ENCODE measurements at places on chromosomes 1 and 21. TPM values are rescaled to one million over a fixed set of nuclear protein-coding genes. Genes with fewer than 3 reads are reported as not detected.

Gene CLCNKA
- total RNA-seq: not detected

Gene CD101
- total RNA-seq: 0.32 TPM

Gene PCAT6
- 0.65 TPM for total RNA-seq

Gene KIF26B
- total RNA-seq: 2.7 TPM

Gene FOXD3
- not detected for total RNA-seq

Gene SELENBP1
- 27.0 TPM for total RNA-seq

Gene DIO1
- not detected for total RNA-seq

Gene OR2L13
- not detected for total RNA-seq

Gene AGO4
- 6.5 TPM for total RNA-seq

Gene ASCL5
- not detected for total RNA-seq

Gene SFN
- total RNA-seq: 7.0 TPM

Gene GPR161
- 8.9 TPM for total RNA-seq

Gene ADAMTS5
- 0.65 TPM for total RNA-seq

Gene SPRR2B
- total RNA-seq: not detected

Gene SIPA1L2
- total RNA-seq: 4.9 TPM

Gene PCBP3
- total RNA-seq: 16.0 TPM

Gene PAX7
- not detected for total RNA-seq

Gene HFM1
- total RNA-seq: 0.39 TPM

Gene TMEM82
- total RNA-seq: not detected

Gene FAM89A
- total RNA-seq: 5.1 TPM

Gene DAP3
- total RNA-seq: 82.8 TPM

Gene MAGOH
- total RNA-seq: 42.0 TPM

Gene HES3
- total RNA-seq: not detected
